ENCODE measurements at places on chromosomes 11 and 22. TPM values are rescaled to one million over a fixed set of nuclear protein-coding genes. Genes with fewer than 3 reads are reported as not detected.

The TRPM5 gene
- 1.9 TPM for total RNA-seq

The HOATZ gene
- not detected for total RNA-seq

The P2RY6 gene
- total RNA-seq = 0.91 TPM

The FJX1 gene
- 0.32 TPM for total RNA-seq

The OR6T1 gene
- total RNA-seq = not detected

The OR56A1 gene
- total RNA-seq = not detected

DNA sequence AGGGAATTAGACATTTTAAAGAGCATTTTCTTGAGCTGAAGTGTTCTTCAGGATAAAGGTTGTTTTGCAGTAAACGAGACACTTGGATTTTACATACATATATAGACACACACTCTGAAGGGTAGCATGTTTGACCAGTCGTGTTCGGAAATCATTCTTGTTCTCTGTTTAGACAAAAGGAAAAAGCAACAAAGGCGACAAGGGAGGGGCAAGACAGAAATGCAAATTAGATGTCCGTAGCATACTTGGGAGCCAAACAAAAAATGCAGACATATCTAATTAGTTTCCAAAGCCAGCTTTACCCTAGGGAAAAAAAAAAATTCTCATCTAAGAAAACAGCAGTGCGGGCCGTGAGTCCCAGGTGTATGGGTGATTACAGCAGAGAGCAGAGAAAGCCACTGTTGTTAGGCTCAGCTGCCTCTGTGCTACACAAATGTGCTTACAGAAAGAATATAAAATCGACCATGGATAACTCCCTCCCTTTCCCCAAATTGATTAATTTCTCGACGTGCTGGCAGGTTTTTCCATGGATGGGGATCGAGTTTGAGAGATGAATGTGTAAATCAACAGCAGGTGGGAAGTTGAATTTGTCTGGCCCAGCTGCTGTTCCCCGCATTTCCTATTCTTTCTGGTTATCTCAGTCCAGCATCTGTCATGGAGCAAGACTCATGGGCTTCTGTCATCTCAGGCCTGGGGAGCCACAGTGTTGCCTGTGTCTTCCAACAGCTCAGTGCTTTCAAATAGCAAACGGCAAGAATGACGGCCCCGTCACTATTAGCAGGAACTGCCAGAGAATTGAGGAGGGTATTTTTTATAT is 176.5 kb upstream of the TTC12 start:
- no peak for DNase-seq

DNA sequence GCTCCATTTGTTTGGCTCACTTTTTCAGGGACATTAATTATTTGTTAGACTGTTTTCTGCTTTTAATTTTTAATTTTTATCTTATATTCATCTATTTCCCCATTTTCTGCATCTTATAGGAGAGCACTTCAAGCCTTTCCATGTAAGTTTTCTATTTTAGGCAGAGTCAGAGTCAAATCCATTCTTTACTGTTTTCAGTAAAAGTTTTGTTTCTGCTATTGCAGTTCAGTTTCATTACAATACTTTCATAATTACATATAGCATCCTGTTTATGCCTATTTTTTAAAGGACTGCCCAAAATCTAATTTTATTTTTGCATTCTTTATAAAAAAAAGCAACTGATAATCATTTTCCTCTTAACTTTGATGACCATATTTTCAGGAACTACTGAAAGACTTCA is 3.8 kb upstream of the OR10A5 start:
- no peak for DNase-seq

- no peak for DNase-seq
Observed at GRCh38 chr22:17692841-17693240, 54.3 kb downstream of the BCL2L13 start.

GRCh38 chr22:30127749-30128166 is 47.5 kb downstream of the HORMAD2 start:
- no peak for DNase-seq

DNA sequence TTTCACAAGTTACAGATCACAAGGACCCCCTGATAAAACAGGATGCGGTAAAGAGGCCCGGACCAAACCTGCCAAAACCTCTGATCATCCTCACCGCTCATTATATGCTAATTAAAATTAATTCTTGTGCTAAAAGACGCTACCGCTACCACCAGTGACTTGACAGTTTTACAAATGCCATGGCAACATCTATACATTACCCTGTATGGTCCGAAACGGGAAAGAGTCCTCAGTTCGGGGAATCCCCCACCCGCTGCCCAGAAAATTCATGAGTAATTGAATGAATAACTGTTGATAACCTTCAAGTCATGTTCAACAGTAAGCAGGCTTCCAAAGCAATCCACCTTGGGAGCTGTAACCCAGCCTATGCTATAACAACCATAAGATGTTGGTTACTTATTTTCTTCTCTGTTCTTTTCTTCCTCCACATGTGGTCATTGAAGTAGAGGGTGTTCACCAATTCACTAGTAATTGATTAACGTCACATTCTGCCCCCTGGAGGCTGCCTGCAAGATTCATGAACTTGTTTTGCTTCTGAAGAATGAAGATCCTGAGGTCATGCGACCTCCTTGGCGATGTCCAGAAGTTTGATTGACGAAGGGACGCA is 20.6 kb downstream of the APOBEC3H start:
- DNase-seq = peak; percentile 70

- DNase-seq = no peak
Observed at GRCh38 chr11:71429701-71430100, 18.5 kb downstream of the DHCR7 start.

GRCh38 chr11:86702220-86702983 is 30.0 kb upstream of the ME3 start:
- DNase-seq = no peak

Data from colonic mucosa (tissue), 4 donors.